ENCODE measurements at places on chromosomes 5 and 9.

- no peak for DNase-seq
Measured at GRCh38 chr5:151259931-151260330, 6.9 kb downstream of the GM2A start.

GRCh38 chr9:5586391-5586802 lies 42.5 kb upstream of the RIC1 start:
- DNase-seq: no peak

- no peak for DNase-seq
Measured at GRCh38 chr5:39420482-39421145, 4.2 kb downstream of the DAB2 start.

- DNase-seq: no peak
Measured at GRCh38 chr5:4479426-4479825, 660.7 kb upstream of the ADAMTS16 start.

DNA sequence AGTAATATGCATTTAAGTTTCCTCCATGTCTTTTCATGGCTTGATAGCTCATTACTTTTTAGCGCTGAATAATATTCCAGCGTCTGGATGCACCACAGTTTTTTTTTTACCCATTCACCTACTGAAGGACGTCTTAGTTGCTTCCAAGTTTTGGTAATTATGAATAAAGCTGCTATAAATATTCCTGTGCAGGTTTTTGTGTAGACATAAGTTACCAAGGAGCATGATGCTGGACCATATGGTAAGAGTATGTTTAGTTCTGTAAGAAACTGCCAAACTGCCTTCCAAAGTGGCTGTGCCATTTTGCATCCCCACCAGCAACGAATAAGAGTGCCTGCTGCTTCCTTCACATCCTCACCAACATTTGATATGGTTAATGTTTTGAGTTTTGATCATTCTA lies 195.6 kb downstream of the PIK3R1 start:
- DNase-seq: no peak

GRCh38 chr9:122228568-122229484 lies at the start of gene LHX6:
Gene LHX6, minus strand, starts transcription at chr9:122228957. Its CDS starts 217 bp downstream, at chr9:122228740.
- DNase-seq: peak; percentile 65

DNA sequence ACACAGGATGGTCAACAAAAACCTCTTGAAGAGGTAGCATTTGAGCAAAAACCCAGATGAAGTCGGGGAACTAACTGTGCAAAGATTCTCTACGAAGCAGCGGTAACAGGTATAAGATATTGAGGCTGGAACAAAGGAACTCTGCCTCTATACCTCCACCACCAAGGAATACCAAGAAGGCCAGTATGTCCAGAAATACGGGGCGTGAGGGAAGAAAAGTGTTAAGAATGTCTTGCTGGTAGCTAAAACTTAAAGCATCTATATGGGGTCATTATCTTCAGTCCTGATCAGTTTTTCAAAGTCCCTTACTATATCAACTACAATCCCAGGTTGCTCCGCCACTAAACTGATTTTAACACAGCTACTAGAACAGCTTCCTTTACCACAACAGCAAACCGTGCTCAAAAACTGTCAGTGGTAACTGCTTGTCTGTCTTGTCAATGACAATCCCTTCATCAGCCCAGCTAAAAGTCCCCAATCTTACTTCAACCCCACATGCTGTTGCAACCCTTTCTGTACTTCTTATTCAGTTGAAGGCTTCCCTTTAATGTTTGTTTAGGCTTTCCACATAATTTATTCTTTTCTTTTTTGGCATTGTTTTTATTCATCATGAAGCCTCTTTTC lies 9.4 kb downstream of the PAM start:
- no peak for DNase-seq

DNA sequence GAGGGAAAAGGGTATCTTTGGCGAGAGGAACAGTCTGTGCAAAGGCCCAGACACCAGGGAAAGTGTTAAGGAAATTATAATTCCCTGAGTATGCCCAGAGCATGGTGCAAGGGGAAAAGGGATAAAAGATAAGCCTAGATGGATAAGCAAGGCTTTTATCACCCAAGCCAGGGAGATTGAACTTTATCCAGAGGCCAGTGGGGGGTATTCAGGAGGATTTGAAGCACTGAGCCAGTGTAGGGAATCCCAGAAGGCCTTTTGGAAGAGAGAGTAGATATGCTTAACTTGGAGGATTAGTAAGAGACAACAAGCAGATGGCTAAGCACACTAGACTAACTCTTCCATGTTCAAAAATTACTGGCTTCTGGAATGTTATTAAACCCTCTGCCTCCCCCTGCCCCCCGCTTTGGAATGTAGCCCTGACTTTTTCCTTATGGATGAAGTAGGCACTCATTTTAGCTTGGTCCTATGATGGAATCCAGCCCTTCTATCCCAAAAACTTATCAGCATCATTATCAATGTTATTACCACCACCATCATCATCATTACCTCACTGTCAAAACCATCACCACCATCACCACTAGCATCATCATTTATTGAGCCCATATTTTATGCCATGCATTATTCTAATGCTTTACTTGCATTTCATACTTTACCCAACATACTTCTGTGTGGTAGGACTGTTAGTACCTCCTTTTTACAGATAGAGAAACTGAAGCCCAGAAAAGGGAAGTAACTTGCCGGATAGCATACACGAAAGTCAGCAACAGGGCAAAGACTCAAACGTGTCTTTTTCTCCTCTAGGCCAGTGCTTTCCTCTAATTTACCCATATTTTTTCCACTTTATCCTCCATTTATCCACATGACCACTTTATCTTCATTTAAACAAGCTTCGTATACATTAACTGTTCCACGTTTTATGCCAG lies 237.0 kb downstream of the PAPPA start:
- DNase-seq: peak; percentile 34

GRCh38 chr9:76203373-76203772 lies 190.9 kb downstream of the RFK start:
- DNase-seq: no peak

- no peak for DNase-seq
Measured at GRCh38 chr5:135650081-135650480, 71.3 kb upstream of the CXCL14 start.

DNA sequence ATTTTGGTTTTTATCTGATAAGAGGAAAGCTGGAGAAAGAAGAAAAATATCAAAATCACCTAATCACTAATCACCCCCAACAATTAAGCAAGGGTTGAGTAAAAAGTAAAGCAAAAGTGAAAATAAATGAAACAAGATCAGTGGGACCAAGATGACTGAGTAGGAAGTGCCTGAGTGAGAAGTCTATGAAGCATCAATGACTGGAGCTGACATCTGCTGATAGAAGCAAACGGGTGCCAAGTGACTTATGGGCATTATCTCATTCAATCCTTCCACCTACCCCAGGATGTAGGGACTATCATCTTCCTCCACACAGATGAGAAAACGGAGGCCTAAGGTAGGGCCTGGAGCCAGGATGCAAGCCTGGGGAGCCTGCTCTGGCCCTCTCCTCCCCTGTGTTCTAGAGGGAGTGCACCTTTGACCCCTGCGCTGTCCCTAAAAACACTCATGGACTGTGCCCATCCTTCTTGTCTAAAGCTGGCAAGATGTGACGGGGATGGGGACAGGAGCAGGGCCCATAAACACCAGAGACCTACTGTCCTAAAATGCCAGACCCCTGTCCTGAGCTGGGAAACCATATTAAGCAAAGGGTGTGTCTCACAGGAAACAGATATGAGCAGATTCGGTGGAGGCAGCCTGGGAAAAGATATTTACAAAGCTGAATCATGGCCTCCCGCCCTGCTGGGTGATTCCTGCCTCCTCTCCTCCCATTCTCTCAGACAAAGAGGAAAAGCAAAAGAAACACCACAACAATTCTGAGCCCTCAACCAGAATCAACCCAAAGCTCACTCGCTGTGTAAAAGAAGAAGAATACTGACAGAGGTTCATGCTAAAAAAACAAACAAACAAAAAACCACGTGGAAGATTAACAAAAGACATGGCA lies 116.0 kb downstream of the AUH start:
- DNase-seq: no peak

DNA sequence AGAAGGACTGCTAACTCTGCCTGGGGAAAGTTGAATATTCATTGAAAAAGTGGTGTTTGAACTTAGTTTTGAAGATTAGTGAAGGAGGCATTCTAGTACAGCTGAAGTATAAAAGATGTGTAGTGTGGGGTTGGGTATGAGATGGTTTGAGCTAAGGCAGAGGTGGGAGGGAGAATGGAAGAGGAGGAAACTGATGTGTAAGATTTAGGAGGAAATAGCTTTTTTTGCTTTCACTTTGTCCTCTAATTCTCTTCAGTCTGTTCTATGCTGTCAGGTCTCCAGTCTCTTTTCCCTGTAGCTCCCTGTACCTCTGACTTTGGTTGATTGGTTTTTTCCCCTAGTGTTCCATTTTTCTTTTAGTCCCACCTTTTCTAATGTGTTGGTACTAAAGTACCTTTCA lies 9.0 kb downstream of the CREBRF start:
- no peak for DNase-seq

GRCh38 chr9:16325966-16326365 lies 544.5 kb downstream of the BNC2 start:
- no peak for DNase-seq
